ENCODE measurements at places on chromosomes 7 and 10.

DNA sequence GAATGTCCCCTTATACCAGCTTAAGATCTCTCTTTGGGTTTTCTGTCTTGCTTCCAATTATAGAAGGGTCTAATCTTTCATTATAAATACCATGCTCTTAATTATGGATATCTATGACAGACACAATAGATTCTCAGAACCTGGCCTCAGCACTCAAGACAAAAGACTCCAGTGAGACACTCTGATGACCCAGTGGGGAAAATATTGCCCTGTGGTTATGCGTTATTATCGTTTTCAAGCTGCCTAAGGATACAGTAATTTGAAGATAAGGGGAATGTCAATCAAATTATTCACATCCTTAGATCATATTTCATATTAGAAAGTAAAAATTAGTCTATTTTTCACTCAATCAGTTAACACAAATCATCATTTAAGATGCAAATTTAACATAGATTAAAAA lies 748.8 kb downstream of the XPNPEP1 start:
- DNase-seq = no peak

GRCh38 chr10:75922435-75922834 lies 491.0 kb downstream of the LRMDA start:
- no peak for DNase-seq

- DNase-seq = no peak
Measured at GRCh38 chr10:129740532-129741279, 223.4 kb downstream of the EBF3 start.

- no peak for DNase-seq
Measured at GRCh38 chr10:85147346-85148250, 819.2 kb downstream of the CCSER2 start.

- DNase-seq = no peak
Measured at GRCh38 chr10:17943033-17943745, 8.5 kb upstream of the SLC39A12 start.

GRCh38 chr7:43954524-43955228 lies 28.4 kb downstream of the UBE2D4 start:
- peak; percentile 22 for DNase-seq

- DNase-seq = no peak
Measured at GRCh38 chr7:47811632-47812380, 136.5 kb downstream of the PKD1L1 start.

- peak; percentile 3 for DNase-seq
Measured at GRCh38 chr10:114767101-114767985, 54.2 kb upstream of the FHIP2A start.

GRCh38 chr7:64755865-64756264 lies 38.4 kb upstream of the ZNF138 start:
- DNase-seq = no peak

DNA sequence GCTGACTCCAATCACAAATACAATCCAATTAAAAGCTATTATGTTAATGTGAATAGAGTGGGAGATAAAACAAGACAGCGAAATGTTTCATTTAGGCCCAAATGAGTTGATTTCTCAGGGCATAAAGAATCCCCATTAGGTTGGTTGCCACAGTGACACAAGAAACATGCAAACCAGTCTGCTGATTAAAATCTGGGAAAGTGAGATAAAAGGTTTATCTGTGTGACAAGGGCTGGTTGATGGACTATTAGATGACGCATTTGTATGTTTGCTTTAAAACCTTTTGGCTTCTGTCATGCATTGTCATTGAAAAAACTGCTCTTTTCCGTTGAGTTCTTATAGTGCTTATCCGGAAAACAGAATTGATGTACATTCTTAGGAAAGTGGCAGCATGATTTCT lies 658.2 kb downstream of the GATA3 start:
- DNase-seq = no peak

DNA sequence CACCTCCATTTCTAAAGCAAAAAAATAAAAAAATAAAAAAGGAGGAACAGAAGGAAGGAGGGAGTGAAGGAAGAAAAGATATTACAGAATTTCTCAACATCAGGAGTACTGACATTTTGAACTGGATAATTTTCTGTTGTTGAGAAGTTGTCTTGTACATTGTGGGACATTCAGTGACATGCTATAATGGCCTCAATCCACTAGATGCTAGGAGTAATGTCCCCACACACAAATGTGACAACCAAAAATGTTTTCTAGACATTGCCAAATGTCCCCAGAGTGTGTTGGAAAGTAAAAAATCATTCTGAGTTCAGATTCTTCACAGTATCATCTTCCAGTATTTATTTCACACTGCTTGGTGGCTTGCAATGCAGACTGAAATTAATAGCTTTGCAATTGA lies 6.5 kb downstream of the ZNF438 start:
- DNase-seq = no peak

DNA sequence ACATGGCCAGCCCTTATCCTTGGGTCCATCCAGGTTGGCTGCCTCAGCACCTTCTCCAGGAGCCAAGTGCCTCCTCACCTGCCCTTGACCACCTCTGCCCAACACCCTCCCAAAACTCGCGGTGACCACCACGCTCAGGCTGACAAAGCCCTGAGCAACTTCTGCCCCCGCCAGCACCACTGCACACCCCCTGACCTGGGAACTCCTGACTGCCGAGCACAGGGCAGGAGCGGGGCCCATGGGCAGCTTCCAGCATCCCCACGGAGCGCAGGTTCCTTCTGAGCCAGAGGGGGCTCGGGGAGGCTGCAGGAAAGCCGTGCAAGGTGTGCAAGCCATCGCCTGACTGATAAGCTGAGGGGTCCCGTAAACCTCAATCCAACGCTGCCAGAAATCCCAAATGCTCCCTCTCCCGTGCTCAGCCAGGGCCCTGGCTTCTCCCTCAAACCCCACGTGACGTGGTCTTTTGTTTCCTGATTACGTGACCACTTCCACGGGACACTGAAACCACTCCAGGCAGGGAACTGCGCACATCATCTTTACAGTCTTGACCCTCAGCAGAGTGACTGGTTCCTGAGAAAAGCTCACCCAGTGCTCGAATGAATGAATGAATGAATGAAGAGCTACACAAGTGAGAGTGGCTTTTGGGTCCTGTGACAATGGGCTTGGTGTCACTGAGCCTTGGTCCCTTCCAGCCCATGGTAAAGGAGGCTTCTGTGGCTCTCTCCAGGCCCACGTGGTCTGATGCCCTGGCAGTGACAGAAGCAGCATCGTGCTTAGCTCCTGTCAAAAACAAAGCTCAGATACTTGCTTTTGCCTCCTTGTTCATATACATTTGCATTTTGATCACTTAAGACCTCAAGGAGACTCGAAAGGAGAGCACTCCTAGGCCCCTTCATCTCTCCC lies 249.8 kb upstream of the PPP2R2D start:
- no peak for DNase-seq

- no peak for DNase-seq
Measured at GRCh38 chr7:134643131-134643530, 3.5 kb upstream of the BPGM start.

DNA sequence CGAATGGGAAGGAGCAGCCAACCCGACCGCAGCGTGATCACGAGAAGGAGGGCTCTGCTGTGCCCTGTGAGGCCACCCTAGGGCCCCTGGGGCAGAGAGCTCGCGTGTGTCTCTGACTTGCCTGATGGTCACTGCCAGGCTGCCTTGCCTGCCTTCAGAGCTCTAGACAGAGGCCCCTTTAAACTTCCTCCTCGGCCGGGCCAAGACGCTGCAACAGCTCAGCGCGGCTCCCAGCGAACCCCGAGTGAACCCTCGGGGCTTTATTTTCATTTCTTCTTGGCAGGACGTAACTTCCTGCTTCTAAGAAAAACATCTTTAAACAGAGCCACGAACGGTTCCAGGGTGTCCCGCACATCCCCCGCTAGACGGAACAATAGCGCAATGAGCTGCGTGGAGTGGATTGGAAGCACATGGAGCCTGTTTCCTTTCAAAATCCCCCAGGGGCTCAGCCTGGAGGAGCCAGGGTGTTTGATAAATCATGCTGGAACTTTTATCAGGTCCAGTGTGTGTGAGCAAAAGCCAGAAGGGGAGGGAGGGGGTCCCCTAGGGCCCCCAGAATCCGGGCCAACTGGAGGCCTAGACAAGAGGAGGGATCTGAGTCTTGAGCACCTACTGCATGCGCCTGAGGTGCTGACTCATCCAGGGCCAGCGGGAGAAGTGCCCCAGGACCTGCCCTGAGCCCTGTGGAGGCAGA lies 134.1 kb upstream of the GDF10 start:
- peak; percentile 78 for DNase-seq

DNA sequence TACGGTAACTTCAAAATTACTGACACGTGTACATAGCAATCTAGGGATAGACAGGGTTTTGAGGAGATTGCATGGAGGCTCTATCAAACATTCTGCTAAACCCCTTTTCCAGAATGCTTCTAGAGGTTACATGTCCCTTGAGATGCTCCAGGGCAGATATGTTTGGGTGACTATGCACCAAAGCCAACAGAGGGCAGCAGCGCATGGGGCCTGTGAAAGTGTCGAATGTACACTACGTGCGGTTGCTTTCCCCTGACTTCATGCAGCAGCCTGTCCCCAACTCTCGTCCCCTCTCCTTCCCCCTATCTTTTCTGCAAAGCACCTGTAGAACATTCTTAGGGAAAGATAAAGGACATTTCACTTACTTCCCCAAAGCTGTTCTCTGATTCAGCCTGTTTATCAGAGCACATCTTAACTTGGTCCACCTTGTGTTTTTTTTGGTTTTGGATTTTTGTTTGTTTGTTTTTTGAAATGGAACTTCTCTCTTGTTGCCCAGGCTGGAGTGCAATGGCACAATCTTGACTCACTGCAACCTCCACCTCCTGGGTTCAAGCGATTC lies 90.2 kb downstream of the UBE3C start:
- DNase-seq = peak; percentile 9

DNA sequence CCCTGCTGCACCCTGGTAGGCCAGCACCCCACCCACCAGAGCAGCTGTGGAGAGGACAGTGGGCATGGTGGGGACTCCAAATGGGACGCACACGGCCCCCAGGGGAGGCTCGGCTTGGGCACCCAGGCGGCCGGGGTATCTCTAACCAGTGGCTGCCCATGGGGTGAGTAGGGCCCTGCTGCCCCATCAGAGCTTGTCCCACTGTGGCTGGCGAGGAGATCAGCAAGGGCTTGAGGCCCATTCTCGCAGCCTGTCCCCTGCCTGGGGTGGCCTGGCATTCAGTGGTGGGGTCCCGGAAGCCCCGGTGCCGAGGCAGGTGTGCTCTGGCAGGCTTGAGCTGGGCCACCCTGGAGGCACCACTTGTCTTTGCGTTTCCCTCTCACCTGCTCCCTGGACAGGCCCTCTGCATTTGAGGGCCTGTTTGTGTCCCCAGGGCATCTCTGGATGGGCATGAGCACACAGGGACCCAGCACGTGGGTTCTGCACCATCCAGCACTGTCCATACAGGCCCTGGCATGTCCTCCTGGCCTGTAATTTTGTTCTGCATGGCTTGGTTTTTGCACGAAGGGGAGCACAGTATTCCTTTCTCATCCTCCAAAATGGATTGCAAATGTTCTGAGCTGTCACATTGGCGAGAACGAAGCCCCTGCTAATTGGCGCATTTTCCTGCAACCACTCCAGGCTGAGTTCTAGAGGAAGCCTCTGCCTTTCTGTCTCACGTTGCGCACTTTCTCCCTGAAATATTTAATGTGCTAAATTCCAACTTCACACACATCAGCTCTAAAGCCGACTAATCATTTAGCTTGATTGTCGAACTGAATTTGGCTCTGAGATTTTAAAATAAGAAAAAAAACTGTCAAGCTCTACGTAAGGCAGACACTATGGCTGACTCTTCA lies 27.2 kb downstream of the PWWP2B start:
- no peak for DNase-seq

DNA sequence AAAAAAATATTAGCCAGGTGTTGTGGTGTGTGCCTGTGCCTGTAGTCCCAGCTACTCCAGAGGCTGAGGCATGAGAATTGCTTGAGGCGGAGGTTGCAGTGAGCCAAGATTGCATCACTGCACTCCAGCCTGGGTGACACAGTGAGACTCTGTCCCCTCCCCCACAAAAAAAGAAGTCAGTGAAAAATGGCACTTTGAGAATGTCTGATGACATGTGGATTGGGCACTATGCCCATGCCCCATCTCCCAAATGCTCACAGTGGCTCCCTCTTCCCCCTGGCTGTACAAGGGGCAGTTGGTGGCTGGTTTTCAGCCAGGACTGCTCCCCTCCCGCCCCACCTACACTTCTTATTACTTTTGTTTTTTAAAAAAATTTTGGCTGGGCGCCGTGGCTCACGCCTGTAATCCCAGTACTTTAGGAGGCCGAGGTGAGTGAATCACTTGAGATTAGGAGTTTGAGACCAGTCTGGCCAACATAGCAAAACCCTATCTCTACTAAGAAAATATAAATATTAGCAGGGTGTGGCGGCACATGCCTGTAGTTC lies 26.1 kb downstream of the IL15RA start:
- DNase-seq = no peak

Data from naive thymus-derived CD4-positive, alpha-beta T cell (primary cell).